Adipocyte (in vitro differentiated cells): ENCODE measurements at places on chromosomes 3 and 15.

DNA sequence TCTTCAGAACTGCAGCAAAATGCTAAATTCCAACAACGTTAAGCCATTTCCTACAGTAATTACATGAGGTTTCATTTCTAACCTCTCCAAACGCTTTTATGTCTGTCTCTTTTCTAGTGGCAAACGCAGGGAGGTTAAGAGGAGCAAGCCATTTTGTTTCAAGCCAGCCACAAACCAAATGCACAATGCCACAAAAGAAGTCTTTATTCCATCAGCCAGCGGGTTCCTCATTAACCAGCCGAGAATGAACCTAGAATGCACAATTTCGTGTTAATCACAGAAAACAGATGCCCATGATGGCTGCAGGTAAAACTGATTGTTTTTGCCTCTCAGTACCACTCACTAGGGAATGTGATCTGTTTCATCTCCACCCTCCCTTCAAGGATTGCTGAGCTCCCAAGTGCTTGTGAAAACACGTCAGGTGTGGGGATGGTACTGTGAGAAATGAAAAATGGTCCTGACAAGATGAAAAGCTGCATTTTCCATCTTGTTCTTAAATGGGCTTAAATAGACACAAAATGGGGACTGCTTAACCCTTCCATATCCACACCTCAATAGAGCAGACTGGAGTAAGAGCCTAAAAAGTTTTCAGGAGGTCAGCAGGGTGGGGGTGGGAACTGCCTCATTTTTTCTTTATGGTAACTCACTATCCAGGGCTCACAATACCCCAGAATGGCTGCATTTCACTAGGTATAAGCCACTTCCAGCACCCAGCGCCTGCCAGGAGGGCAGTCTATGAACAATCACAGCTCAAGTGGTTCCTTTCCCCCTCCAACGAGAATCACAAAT, 277.1 kb downstream of the MAGI1 start:
- no peak for DNase-seq

DNA sequence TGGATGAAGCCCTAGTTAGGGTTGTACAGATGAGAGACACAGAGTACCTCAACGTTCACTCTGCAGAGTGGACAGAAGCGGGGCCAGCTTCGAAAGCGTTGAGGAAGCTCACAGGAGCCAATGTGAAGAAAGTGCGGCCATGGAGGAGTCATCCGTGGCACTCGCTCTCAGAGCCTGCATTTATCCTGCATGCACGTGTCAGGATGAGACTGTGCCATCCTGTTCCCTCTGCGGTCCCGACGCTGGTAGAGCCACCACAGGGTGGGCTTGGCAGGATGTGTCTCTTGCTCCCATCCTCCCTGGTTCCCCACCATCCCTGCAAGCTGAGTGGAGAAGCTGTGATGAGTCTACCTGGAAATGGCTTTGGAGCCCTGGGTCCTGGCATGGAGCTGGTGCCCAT, 39.3 kb downstream of the KLHL25 start:
- DNase-seq: no peak

GRCh38 chr3:27504749-27505148, 20.6 kb upstream of the SLC4A7 start:
- no peak for DNase-seq

DNA sequence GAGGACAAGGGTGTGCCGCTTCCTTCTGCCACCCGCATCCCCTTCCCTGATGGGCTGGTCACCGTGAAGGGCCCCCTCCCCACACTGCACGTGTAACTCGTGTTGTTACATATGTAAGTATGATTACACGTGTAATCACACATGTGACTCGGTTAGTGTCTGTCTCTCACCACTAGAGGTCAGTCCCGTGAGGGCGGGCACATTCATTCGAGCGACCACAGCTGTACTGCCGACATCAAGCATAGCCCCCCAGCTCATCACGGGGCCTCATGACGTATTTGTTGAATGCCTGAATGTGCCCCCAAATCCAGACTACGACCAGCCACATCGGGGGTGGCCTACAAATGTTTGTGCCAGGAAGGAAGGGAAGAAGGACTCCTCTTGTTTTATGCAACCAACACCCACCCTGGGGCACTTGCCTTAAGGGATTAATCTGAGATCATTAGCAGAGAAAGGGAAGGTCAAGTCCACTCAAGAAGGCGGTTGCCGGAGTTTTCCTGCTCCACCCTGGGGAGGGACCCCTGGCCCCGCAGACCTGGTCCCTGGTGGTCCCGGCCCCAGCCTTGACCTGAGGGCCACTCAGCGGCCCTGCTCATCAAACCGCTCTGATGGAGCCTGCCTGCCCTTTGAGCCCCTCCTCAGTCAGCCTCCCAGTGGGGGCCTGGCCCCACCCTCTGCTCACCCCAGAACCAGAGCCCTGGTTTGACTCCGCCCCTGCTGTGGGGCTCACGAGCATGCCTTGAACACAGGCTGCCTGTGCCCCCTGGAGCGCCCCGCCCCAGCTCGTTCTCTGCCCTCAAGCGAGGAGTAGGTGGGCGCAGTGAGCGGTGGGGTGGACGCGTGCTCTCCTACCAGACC, 52.8 kb downstream of the RGMA start:
- peak; percentile 54 for DNase-seq

- peak; percentile 32 for DNase-seq
These were observed 96.7 kb downstream of the ADCY5 start for GRCh38 chr3:123352134-123352554.

DNA sequence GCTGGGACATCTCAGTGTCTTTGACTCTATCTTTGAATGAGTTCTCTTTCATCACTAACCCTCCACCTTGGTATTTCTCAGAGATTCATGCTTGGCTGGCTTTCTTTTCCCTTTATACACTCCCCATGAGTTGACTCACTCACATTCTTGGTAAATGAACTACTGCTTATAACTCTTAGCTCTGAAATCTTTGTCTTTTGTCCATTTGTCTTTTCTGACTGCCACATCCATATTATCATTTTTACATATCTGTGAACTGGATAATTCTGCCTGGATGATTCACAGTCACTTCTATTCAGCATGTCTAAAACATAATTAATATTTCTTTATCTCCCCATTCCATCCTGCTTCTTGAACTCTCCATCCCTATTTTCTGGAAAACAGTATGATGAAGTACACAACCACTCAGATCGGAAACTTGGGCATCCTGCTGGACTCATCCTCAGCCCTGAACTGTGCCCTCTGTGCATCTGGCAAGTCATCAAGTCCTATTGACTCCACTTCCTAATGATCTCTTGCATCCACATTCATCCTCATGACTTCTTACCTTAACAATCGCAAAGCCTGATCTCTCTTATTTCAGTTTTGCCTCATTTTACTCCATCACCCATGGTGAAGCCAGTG, 66.9 kb downstream of the KCNAB1 start:
- no peak for DNase-seq

GRCh38 chr3:32421185-32421584, 29.5 kb downstream of the CMTM7 start:
- no peak for DNase-seq

- no peak for DNase-seq
These were observed 2.5 kb upstream of the FSIP1 start for GRCh38 chr15:39785139-39785538.
